ENCODE measurements at places on chromosomes 5 and 9.

DNA sequence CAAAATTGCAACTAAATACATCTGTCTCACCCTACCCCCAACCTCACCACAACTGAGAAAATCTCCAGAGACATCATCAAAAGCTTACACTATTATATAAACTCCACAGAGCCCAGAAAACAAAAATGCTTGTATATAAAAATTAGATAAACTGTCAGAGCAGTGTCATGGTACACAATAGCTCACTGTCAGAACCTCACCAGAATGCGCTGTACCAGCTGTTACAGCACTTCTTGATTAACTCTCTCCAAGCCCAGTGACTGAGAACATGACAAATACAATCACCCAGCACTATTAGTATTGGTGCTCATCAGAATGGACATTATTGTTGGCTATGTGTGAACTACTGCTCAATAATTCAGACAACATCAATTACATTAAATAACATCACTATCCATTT lies 65.7 kb downstream of the ZDHHC21 start:
- DNase-seq = no peak

DNA sequence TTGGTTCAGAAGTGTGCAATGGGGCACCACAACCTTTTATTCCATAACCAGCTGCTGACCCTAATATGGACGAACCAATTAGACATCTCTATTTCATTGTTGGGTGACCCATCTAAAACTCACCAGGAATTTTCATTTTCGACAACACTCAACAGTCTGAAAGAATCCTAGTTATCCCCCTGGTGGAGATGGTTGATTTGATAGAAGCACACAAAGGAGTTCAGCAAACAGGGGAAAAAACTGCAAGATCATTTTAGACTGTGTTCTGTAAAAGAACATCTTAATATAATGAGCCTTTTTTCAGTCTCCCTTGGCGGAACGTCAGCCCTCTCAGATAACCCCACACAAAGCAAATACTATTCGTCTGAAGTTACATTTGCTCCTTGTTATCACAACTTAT lies 367.4 kb downstream of the KIAA0825 start:
- no peak for DNase-seq

DNA sequence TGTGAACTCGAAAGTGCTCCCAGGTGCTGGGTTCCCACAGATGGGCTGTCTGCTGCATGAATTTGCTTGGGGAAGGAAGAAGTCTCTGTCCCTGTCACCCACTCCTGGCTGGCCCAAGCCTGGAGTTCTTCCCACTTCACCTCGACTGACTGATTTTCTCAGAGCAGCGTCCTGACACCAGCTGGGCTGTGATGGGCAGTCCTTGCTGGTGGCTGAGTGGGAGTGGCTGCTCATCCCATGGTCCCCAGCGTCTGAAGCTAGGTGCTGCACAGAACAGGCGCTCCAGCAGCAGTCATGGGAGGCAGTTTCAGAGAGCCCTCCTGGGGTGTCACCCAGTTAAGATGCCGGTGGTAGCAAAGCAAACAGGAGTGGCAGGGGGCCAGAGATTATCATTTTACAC lies 10.1 kb upstream of the NEURL1B start:
- no peak for DNase-seq

DNA sequence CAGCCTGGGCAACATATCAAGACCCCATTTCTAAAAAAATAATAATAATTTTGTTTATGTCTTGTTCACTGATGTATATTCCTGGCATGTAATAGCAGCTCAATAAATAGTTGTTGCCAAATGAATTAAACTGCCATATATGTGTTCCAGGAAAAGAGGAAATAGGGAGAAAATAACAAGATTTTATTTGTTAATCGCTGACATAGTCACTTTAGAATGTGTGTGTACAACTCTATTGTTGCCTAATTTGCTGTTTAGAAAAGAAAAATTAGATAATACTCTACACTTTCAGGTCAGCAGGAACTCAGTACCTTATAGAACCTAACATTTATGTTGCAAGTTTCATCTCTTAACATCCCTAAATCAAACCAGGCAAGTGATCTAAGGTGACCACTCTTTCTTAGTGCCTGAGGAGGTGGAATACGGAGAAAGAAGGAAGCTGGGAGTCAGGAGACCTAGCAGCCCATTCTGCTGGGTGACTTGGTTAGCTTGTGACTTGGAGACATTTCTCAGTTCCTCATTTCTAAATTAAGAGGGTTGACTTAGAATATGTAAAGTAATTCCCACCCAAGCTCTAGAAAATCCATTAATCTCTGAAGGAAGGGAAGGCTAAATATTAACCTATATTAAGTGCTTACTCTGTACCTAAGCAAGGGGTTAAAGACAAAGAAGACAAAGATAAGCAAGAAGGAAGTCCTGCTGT lies 110.3 kb upstream of the IQGAP2 start:
- DNase-seq = no peak

GRCh38 chr5:67335426-67335825 lies 138.8 kb upstream of the CD180 start:
- no peak for DNase-seq

GRCh38 chr9:126440940-126441339 lies 114.3 kb downstream of the MVB12B start:
- DNase-seq = peak; percentile 40

GRCh38 chr9:128106940-128107467 lies 20.5 kb downstream of the PTGES2 start:
- DNase-seq = no peak

DNA sequence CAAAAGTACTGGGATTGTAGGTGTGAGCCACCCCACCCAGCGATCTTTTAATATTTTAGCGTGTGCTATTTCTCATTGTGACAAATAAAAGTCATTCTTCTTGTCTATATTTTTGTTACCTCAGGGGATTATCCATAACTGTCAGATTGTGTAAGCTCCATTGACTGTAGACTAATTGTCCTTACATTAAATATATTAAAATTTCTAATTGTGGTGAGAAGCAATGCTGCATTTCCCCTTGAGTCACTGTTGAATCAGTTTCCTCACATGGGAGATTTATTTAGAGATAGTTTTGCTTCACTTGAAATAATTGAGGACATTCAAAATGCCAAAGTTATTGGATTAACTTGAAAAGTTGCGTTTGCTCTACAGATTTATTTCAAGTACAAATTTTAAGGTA lies 782.4 kb upstream of the WWC1 start:
- no peak for DNase-seq

DNA sequence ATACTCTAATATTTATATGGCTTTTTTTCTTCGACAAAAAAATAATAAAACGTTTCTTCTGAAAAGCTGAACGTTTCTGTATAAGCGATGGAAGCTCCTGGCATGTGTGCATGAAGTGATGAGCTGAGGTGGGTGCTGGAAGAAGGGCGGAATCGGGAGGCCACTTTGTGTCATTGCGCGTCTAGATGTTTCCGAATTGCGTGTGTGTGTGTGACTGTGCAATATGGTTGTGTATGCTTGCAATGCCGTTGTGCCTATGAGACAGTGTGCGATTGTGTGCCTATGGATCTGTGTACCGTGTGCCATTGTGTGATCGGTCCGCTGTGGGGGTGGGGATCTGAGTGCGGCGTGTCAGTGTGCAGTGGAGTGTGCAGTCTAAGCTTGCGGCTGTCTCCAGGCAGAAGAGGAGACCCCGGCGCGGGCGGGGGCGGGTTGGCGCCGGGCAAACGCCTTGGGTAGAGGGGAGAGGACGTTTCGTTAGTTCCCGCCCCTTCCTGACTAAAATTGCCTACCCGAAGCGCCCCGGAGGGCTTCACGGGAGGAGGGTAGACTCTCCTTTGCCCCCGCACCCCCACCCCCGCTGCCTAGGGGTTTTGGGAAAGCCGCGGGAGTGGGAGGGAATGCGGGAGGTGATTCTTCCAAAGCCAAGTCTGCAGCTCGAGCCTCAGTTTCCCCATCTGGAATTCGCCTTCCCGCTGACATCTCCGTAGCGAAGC lies 24.2 kb downstream of the PCDHGC5 start:
- DNase-seq = peak; percentile 70

- DNase-seq = no peak
These were observed 221.8 kb downstream of the MELK start for GRCh38 chr9:36794461-36794860.

DNA sequence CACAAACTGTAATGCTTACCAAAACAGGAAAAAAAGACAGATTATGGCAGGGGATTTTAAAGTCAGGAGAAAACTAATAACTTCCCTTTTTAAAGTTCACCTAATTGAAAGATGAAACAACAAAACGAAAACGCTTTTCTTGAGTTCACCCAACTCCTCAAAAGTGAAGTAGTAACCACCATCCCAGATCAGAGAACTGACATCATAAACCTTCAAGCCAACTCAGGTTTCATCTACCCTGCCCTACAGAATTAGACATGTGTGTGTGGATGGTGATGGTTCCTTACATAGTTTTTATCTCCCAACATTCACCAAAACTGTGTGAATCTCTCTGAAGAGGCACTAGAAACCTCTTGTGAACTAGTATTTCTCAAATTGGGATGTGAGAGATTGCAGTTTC lies 195.2 kb upstream of the PTGER4 start:
- no peak for DNase-seq

All from neuronal stem cell (in vitro differentiated cells).